ENCODE measurements at places on chromosomes 2 and 18.

DNA sequence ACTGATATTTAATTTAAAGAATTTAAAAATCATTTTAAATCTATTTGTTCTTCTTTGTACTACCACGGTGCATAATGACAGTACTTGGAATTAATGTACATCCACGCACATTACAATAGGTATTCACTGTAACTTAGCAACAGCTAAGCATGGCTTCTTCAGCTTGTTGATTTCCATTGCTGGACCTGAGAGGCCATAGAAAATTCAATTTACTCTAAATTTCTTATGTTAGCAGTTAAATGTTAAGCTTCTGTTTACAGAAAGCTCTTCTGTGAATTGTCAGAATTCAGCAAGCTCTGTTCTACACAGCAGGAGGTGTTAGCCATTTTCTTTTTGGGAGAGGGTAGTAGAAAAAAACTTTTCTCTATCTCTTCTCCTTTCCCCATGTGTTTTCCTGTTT is 1149.3 kb upstream of the CDH2 start:
- no peak for DNase-seq

DNA sequence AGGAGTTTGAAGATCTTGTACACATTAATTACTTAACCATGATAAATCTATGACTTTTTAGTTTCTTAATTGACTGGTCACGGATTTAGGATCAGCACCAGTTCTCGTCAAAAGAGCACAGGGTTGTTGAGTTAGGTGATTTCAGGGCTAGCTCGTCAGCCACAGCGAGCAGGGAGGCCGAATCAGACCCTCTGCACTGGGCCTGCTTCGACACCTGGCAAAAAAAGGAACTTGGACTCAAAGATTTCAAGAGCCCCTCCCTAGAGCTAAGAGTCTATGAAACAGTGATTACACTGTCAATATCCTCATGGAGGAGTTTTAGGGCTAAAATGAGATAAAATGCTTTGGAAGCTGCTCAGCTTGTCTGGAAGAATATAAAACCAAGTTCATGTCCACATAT is 4.6 kb upstream of the SERTAD2 start:
- DNase-seq: no peak

DNA sequence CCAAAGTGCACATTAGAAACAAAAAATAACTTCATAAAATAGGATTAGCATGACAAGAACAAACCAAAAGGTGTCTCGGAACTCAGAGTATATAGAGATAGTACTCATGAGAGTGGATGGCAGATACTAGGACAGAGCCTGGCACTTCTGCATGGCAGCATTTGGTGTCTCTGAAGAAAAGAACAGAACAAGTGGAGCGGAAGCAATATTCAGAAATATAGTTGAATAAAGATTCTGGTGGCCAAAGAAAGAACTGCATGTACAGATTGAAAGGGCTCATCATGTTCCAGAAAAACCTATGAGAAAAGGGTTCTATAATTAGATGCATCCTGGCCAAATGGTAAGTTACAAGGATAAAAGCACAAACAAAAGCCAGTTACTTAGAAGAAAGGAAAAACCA is 90.9 kb downstream of the CCDC138 start:
- no peak for DNase-seq

GRCh38 chr2:1236606-1237005 is 176.7 kb upstream of the TPO start:
- no peak for DNase-seq

- no peak for DNase-seq
Observed at GRCh38 chr2:150332383-150332782, 155.1 kb downstream of the RND3 start.

DNA sequence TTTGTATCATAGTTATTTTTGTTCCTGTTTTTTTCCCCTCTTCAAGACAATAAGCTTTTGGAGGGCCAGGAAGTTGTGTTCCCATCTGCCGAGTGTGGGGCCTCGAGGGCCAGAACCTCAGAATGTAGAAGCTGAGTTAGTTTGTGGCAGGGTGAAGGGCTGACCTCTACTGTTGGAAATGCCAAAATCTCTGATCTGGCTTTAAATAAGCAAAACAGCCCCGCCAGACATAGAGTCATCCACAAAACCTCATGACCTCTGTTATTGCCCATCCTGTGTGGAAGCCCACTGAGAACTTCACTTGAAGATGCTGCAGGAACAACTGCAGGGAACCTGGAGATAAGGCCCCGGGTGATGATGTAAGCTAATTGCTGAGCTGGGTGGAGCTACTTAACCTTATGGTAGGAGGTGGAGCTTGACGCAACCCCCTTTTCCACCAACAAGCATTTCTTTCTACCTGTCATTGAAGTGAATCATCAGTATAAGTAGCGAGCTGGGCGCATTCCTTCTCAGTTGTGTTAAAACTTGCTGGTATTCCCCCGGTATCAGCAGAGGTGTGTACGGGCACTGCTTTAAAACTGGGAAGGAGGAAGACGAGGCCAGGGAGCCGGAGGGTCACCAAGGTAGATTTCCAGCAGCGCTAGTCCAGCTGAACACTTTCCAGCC is 177.2 kb downstream of the NEDD4L start:
- no peak for DNase-seq
